ENCODE measurements at places on chromosomes 2 and 18.
A peak's percentile ranks its signal among the peaks of the same experiment; 100 is the strongest.

- DNase-seq, result no peak
These were observed 480.4 kb downstream of the PARD3B start for GRCh38 chr2:205025580-205026240.

GRCh38 chr2:75464348-75464946, 96.3 kb downstream of the EVA1A start:
- peak; percentile 50 for DNase-seq

DNA sequence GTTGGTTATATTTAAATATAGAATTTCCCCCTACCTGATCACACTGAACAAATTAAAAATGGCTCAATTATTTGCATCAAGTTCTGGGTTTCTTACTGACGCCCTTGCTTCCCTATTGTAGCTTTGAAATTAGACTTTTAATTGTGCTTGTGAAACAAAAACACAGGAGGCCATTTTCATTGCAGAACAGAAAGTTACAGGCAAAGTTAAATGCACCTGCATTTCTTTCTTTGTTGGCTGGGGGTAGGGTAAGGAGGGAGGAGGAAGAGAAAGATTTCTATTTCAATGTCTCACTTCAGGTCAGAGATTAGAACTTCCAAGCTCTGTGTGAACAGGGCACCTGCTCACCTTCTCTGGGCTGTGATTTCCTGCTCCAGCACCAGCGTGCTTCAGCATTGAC, 199.6 kb downstream of the BCL11A start:
- no peak for DNase-seq

- no peak for DNase-seq
These were observed 19.2 kb downstream of the SH3RF3 start for GRCh38 chr2:109148117-109148746.
